ENCODE measurements at places on chromosomes 1 and 21.

- DNase-seq = no peak
Observed at GRCh38 chr1:153546796-153547559, 1.4 kb upstream of the S100A4 start.

DNA sequence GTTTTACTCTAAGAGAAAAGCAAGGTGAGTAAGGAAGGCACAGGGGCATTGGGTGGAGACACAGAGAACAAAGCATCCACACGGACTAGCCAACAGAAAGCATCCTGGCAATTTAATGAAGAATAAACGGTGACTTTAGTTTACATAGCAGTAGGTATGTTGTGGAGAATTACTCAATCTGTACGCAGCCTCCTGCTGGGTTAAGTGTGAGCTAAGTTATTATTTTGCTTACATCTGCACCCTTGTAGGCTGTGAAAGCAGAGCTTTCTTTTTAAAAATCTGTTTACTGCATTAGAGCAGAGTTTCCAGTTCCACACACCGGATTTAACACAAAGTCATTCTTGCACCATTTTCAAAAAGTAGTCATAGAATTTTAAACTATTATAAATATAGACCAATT lies 144.5 kb downstream of the AKT3 start:
- no peak for DNase-seq

GRCh38 chr21:41976611-41977010 lies 22.8 kb upstream of the C2CD2 start:
- no peak for DNase-seq

- DNase-seq = no peak
Observed at GRCh38 chr1:62068978-62069377, 125.7 kb upstream of the L1TD1 start.

DNA sequence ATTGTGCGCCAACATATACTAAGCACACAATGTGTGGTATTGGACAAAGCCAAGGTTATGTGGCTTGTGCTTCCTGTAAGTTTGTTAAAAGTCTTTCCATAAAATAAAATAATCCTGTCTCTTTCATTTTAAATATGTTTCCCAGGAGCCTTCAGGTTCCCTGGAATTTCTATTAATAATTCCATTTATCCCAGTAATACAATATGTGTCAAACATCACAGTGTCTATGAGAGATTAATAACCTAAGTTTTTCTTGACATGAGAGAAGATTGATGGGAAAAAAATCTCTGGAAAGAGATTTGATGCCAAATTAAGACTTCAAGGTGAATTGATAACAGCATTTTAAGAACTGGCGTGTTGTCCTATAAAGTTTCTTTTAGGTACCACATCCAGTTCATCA lies 507.0 kb downstream of the TTLL7 start:
- DNase-seq = no peak

DNA sequence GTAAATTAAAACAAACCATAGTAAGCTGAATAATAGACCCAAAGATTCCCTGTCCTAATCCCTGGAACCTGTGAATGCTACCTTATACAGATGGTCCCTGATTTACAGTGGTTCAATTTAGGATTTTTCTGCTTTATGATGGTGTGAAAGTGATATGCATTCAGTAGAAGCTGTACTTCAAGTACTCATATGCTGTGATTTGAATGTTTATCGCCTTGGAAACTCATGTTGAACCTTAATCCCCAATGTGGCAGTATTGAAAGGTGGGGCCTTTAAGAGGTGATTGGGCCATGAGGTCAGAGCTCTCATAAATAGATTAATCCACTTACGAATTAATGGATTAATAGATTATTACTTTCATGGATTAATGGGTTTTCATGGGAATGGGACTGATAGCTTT lies 10.6 kb upstream of the RRP15 start:
- DNase-seq = no peak
